ENCODE measurements at places on chromosomes 11 and 22.

GRCh38 chr11:34214961-34215805 is 109.8 kb downstream of the NAT10 start:
- peak; percentile 88 for DNase-seq

GRCh38 chr11:12235947-12236743 is 125.8 kb downstream of the MICAL2 start:
- DNase-seq: peak; percentile 71

DNA sequence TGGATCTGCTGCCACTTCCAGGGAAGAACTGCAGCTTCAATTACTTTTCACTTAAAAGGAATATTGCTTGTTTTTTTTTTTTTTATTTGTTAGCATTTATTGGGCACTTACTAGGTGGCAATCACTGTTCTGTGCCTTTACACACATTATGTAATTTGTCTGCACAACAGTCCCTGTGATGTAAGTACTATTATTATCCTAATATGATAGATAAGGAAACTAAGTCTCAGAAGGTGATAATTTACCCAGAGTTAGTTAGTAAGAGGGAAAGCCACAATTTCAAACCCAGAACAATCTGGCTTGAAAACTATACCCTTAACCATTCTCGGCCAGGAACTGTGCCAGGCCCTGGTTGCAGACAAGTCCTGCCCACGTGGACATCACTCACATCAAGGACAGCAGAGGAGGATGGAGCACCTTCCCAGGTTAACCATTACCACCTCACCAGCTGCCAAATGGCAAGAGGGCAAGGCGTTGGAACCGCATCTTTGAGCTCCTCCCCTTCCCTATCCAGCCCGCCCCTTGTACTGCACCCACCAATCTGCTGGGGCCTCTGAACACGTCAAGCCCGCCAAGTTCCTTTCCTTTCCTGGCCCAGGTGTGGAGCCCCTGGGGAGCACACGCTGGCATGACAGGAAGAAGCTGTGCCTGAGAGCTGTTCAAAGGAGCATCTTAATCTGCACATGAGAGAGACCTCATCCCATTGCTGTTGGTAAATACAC is 78.4 kb downstream of the NAV2 start:
- DNase-seq: no peak

DNA sequence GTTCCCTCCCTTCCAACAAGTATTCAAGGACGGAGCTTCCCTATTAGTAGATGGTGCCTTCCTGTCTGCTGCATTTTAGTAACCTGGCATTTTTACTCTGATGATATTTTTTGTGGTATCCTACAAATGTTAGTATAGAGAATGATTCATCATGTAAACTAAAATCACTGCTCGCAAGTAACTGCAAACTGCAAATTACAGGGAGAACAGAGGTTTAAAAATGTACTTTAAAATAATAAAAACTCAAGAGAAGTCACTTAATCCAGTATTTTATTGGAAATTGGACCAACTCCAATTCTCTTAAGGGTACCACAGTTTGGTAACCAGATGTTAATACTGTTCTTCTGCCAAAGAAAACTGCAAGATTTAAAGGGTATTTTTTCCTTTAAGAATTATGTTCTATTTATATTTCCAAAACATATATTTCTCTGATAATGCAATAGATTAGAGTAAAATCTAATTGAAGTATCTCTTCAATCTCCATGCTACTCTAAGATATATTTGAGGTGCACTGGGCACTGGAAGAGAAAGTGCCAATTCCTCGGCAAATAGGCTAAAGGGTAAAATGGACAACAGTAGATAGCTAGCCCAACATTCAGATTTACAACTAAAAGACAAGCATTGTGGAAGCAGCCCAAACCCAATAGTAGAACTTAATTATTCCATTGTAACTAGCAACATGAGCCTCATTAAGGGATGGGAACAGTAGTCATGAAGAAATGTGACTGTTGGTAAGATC is 298.0 kb downstream of the TTC28 start:
- DNase-seq: no peak
